ENCODE measurements at places on chromosomes 3 and 15.

- no peaks in the 10 kb centered on the region for H3K36me3 ChIP-seq
- DNase-seq, result no peak
- no peaks in the 10 kb centered on the region for H3K27me3 ChIP-seq
- H3K4me3 ChIP-seq, result no peak overlapping the region
These were observed 421.8 kb downstream of the NLGN1 start for GRCh38 chr3:173819368-173819767.

DNA sequence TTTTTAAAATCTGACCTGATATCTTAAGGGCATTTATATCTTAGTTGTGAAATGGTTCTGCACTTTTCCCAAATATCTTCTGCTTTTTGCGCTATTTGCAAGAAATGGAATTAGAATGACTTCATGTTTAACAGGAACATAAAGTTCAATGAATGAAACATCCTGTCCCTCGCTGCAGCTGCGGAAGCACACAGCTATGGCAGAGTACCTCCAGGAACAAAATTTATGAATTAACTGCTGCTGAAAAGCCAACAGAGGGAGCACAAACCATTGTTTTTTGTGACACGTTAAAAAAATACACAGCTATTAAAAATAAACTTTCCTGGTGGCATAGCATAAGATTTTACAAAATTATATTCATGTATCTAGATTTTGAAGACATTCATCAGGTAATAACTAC lies 404.4 kb upstream of the MDFIC2 start:
- no peaks in the 10 kb centered on the region for H3K4me1 ChIP-seq
- no peak overlapping the region for H3K27ac ChIP-seq
- H3K27me3 ChIP-seq, result no peaks in the 10 kb centered on the region
- H3K4me3 ChIP-seq, result no peak overlapping the region
- DNase-seq, result no peak

- peaks cover 13% of the 10 kb centered on the region for H3K4me1 ChIP-seq
- H3K27ac ChIP-seq, result peak overlapping the region; percentile 87
- H3K4me3 ChIP-seq, result peak overlapping the region; percentile 72
- no peaks in the 10 kb centered on the region for H3K36me3 ChIP-seq
These were observed 424 bp downstream of the HAUS2 start for GRCh38 chr15:42549032-42549491.

GRCh38 chr3:14891135-14892132 lies 55.9 kb upstream of the NR2C2 start:
- H3K4me1 ChIP-seq, result no peaks in the 10 kb centered on the region
- no peak overlapping the region for H3K4me3 ChIP-seq
- peak overlapping the region; percentile 3 for H3K27ac ChIP-seq
- H3K27me3 ChIP-seq, result no peaks in the 10 kb centered on the region

DNA sequence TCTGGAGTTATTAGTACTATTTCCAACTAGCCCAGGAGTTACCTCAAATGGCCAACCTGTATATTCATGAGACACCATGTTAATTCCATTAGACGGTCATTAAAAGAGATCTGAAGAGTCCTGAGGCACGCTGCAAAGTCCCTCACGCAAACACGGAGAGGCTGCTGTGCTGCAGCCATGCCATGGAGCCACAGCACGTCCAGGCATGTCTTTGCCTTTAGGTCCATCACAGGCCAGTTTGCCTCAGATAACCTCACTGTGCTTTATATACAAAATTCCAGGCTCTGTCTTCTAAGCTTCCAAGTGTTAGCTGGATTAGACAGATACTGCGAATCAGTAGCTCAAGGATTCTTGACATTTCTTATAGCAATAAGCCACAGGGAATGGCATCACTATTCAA lies 9.8 kb upstream of the PLAAT1 start:
- DNase-seq, result no peak
- H3K4me3 ChIP-seq, result no peak overlapping the region
- no peaks in the 10 kb centered on the region for H3K36me3 ChIP-seq
- H3K4me1 ChIP-seq, result no peaks in the 10 kb centered on the region
- H3K27ac ChIP-seq, result no peak overlapping the region
- H3K27me3 ChIP-seq, result no peaks in the 10 kb centered on the region

All from breast epithelium (tissue), 4 donors.